ENCODE measurements at places on chromosomes 12 and 14.

DNA sequence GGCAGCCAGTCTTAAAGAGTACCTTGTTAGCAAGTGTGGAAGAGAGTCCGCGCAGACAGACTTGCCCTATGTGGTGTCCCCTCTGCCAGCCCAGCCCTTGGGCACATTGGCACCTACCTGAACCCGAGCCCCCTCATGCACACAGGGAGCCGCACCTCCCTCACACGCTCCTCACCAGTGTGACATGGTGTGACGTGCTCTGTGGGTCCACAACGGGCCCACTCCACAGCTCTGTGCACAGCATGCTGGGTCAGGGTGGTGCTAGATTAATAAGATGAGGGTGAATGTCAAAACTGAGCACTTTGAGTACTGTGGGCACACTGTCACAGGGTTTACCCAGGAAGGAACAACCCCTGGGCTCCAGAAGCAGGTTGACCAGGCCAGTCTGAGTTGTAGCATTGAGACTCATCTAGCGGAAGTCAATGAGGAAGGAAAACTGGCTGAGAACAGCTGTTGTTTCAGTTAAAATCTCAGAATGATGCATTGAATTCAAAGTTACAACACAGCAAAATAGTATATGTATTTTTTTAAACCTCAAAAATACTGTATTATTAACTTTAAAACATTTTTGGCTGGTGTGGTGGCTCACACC lies 53.4 kb upstream of the AMN start:
- DNase-seq = no peak

GRCh38 chr12:113075137-113075683 lies 18.7 kb downstream of the DTX1 start:
- DNase-seq = no peak

- no peak for DNase-seq
Measured at GRCh38 chr12:15672671-15673270, 116.4 kb downstream of the EPS8 start.

DNA sequence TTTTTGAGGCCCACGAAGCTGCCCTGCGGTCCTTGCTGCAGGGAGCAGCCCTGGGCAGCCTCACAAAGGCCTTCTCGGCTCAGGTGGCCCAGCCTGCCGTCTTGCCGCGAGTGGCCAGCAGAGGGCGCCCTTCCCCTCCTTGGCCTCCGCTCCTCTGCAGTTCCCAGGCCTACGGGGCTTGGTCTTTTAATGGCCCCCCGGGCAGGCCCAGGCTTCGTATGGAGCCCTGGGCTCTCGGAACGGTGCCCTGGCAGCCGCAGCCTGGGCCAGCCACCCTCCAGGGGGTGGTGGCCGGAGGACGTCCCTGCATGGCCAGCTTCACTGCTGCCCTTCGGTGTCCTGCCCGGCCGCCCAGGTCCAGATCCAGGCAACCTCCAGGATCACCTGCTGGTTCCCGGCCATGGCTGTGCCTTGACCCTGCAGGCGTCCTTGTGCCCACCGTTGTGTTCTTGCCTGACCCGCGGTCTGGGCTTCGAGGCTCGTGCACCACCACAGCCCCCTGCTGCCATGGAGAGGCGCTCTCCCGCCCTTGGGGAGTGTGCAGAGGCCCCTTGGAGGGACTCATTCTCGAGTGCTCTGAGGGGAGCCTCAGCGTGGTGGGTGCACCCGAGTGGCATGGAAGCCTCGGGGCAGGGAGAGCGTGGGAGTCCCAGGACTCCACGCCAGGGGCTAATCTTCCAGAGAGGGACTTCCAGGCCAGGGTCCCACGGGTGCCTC lies 9.4 kb downstream of the ASPG start:
- peak; percentile 43 for DNase-seq

DNA sequence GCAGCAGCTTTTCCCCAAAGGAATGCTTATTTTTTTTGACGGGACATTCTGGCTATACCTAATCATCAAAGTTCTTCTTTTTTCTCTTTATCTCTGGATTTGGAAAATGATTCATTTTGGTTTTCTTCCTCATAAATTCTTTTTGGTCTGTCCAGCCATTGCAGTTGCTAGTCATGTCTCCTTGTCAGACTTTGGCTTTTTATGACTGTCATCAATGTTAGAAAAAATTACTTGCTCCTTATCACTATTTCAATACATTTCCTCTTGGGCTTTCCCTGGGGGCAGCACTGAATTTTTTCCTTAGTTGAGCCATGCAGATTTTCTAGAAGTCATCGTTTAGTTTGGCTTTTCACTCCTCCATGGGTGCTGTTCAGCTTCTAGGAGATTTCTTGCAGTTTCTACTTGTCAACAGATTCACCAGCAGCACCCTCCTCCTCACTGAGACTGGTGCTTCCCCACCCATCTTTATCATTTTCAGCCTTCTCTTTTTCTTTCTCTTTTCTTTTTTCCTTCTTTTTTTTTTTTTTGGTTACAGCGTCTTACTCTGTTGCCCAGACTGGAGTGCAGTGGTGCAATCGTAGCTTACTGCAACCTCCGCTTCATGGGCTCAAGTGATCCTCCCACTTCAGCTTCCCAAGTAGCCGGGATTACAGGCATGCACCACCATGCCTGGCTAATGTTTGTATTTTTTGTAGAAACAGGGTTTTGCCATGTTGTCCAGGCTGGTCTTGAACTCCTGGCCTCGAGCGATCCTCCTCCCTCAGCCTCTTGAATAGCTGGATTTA lies 5.2 kb downstream of the ADIPOR2 start:
- no peak for DNase-seq

- DNase-seq = no peak
Measured at GRCh38 chr12:129776977-129777667, 126.7 kb downstream of the TMEM132D start.

DNA sequence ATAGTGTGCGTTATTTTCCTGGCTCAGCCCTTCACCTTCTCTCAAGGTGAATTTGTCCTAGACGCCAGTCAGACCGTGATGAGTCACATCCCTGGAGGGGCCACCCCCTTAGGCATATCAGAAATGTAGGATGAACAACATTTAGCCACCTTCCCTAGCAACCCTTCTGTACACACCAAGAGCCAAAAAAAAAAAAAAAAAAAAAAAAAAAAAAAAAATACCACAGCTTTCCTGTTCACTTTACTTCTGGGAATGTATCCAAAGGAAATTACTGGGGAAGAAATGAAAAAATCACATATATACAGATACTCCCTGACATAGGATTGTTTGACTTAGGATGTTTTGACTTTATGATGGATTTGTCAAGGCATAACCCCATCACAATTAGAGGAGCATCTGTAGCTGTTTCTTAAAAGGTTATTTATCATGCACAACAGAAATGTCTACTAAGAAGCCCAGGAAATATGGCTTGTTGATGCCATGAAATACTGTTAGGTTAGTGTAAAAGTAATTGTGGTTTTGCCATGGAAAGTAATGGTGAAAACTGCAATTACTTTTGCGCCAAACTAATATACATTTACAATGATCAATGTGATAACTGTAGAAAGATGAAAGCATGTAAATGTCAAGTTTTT lies 68.2 kb upstream of the BDKRB2 start:
- DNase-seq = no peak

DNA sequence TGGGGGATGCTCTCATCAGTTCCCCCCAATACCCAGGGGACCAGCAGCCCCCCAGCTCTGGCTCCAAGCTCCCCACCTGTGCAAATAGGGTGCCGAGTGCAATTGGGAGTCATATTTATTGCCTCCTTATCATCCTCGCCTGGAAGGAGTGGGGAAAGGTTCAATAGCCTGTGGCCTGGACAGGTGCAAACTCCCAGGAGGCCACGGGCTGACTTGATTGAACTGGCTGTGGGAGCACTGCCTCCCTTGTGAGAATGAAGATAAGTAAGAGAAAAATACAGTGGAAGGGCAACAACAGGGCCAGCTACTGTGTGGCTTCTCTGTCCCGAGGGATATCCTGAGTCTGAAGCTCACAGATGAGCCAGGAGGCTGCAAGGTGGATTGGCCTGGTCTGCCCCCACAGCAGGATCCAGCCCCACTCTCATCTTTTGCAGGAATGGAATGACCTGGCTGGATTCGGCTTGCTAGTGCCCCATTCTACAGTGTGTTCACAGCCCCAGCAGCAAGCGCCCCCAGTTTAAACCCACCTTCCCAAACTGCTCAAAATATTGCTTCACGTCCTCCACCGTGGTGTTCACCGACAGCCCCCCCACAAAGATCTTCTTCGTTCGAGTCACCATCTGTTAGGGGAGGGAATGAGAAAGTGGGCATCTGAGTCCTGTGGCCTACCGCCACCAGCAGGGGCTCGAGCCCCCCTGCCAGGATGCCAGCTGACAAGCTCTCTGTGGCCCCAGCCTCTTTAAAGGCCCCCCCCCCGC lies 6.3 kb downstream of the MSI1 start:
- DNase-seq = no peak

DNA sequence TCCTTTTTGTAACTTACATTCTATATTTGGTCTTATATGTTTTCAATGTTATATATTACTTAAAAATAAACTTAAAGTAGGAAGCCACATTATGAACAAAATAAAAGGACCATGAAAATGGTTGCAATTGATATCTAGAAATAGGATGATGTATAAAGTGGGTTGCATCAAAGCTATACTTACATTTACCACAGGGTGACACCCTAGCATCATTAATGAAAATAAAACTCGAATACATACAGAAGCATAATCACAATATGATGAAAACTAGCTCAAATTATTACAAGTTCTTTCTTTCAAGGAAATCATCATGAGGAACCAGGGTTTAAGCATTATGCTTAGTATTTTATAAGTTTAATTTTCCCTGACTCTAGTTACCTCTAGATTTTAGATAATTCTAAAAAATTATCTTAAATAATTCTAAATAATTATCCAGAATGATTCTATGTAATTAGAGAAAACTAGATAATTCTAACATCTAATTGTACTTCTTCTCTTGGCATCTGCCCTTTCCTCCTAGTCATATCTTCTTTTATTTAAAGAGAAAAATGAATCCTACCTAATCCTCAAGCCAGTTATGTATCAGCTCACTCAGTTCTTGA lies 31.2 kb downstream of the TAS2R7 start:
- no peak for DNase-seq

DNA sequence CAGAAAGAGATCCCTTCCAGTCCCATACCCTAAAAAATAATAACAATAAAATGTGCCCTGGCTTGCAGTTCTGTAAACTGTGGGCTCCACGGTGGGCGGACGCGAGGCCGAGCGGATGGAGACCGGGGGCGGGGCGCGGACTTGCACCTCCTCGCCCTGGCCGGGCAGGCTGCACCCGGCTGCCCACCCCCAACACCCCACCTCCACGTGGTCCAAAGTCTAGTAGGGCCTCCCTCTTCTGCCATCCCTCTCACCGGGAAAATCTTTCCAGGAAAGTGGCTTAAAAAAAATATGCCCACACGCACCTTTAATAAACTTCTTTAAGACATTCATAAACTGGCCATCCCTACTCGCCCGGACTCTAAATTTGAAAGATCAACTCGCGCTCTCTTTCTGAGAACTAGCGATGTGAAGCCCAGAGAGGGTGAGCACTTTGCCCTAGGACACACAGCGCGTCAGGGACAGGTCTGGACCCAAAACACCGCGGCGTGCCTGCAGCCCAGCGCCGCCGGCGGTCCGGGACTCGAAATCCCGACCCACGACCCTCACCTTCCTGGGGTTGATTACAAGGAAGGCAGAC lies 1.9 kb upstream of the BCL11B start:
- peak; percentile 83 for DNase-seq

- DNase-seq = no peak
Measured at GRCh38 chr14:96688629-96689028, 108.6 kb upstream of the VRK1 start.

GRCh38 chr12:57904848-57905811 lies 36.2 kb upstream of the ATP23 start:
- peak; percentile 89 for DNase-seq

GRCh38 chr12:100186071-100186470 lies 14.5 kb upstream of the ACTR6 start:
- DNase-seq = no peak

DNA sequence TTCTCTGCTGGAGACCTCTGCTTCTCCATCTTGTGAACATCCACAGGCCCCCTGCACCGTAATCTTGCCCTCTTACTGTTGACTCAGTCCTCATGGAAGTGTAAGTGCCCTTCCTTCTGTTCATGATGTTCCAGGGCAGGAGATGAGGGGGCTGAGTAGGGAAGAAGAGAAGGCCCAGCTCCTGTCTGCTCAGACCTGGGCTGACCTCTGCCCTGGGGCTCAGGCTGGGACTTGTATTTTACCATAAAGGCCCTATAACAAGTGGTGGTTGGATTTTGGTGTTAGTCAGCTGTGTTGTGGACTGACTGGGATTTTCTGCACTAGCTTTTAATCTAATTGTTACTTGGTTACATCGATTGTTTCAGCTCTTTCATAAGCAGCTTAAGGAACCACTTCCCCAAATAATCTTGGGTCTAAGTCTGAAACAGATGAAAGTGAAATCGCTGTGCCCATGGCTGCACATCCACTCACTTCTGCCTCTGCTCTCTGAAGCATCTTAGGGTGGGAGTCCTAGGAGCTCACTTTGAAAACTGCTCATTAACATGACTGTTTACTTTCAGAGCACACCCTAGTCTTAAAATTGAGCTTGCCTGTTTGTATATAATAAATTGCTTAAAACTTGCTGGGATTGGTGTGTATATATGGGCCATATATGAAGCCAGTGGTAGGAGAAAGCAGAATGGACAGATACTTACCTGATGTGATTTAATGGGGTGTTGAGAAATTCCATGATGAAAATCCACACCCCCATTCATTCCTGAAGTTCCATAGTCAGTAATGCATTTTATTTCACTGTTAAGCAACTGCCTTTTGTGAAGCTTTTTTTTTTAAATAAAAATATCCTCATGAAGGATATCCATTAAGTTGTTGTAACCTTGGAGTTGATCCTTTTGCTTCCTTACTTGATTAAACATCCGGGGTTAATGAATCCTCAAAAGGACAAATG lies 17.7 kb downstream of the C12orf71 start:
- no peak for DNase-seq

- no peak for DNase-seq
Measured at GRCh38 chr12:110619534-110619953, 5.6 kb downstream of the TCTN1 start.

DNA sequence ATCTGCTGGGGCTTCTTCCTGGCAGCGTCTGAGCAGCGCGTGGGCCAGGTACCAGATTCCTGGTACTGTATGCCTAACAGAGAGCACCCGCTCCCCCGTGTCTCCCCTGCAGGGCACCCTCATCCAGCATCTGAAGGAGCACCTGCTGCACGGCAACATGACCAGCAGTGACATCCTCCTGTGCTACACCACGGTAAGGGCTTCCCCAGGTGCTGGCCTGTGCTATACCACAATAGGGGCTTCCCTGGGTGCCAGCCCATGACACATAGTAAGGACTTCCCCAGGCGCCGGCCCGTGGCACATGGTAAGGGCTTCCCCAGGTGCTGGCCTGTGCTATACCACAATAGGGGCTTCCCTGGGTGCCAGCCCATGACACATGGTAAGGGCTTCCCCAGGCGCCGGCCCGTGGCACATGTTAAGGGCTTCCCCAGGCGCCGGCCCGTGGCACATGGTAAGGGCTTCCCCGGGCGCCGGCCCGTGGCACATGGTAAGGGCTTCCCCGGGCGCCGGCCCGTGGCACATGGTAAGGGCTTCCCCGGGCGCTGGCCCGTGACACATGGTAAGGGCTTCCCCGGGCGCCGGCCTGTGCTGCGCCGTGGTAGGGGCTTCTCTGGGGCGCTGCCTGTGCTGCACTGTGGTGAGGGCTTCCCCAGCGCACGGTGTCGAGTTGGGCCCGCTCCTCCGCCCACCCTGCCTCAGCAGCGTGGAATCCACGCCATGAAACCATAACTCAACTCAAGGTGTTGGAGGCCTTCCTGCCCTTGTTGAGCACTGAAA lies 49.3 kb downstream of the AACS start:
- no peak for DNase-seq

GRCh38 chr12:104764225-104765091 lies 193.6 kb downstream of the SLC41A2 start:
- DNase-seq = no peak

- no peak for DNase-seq
Measured at GRCh38 chr12:89156340-89156739, 196.0 kb downstream of the DUSP6 start.
